Suppressor macrophage treated with lipopolysaccharide for 1 hour (primary cell): ENCODE measurements at places on chromosomes 7 and 10.

- no peak for DNase-seq
These were observed 37.9 kb downstream of the SYPL1 start for GRCh38 chr7:106074257-106074656.

GRCh38 chr7:127817466-127817865, 165.5 kb downstream of the SND1 start:
- no peak for DNase-seq

DNA sequence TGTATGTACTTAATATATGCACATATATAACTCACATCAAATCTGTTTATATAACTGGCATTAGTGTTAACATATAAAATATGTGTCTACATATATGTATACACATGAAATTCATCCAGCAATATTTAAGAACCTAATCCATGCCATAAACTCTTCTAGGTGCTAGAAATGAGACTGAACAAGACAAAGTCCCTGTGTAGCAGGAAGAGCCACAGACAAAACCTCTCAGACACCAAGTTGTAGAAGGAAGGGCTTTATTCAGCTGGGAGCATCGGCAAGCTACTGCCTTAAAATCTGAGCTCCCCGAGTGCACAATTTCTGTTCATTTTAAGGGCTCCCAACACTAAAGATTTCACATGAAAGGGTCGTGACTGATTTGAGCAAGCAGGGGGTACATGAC, 52.5 kb downstream of the CRPPA start:
- DNase-seq, result no peak

DNA sequence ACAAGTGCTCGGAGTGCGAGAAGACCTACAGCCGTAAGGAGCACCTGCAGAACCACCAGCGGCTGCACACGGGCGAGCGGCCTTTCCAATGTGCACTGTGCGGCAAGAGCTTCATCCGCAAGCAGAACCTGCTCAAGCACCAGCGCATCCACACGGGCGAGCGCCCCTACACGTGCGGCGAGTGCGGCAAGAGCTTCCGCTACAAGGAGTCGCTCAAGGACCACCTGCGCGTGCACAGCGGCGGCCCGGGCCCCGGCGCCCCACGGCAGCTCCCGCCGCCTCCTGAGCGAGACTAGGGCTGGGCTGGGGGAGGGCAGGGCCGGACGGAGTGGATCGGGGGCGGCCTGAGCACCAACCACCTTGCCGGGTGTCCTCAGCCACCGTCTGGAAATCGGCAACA, 15.1 kb upstream of the ZNF212 start:
- DNase-seq, result no peak

GRCh38 chr7:123122916-123123315, 76.9 kb downstream of the SLC13A1 start:
- no peak for DNase-seq

- no peak for DNase-seq
These were observed 1.2 kb downstream of the GET4 start for GRCh38 chr7:877312-878232.

DNA sequence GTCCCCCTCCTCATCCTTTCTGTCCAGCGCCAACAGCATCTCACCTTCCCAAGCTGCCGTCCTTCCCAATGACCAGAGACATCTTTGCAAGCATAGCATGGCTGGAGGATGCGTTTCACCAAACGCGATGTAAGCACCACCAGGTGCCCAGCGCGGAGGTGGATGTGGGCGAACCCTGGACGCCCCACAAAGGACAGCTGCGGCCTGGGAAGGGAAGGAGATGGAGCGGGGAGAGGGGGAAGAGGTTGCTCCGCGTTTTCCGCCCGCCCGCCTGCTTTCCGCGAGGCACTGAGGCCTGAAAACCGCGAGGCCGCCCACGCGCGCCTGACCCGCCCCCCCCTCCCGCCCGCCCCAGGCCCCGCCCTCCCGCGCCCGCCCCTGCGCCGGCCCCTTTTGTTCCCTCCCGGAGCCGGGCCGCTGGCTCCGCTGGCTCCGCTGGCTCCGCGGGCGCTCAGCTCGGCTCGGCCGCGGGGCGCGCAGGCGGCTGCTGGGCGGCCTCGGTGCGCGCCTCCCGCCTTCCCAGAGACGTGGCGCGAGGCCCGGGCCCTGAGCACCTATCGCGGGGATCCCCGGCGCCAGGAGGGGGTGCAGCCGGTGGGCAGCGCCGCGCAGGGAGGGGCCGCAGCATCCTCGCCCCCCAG, at the start of gene CLIP2:
Gene CLIP2, plus strand, starts transcription at position 390 of the 641 bp plus-strand sequence. CDS start 28,140 bp downstream, outside the sequence.
- DNase-seq, result peak; percentile 87

GRCh38 chr7:142488842-142489241, 231.0 kb upstream of the PRSS58 start:
- DNase-seq, result no peak

DNA sequence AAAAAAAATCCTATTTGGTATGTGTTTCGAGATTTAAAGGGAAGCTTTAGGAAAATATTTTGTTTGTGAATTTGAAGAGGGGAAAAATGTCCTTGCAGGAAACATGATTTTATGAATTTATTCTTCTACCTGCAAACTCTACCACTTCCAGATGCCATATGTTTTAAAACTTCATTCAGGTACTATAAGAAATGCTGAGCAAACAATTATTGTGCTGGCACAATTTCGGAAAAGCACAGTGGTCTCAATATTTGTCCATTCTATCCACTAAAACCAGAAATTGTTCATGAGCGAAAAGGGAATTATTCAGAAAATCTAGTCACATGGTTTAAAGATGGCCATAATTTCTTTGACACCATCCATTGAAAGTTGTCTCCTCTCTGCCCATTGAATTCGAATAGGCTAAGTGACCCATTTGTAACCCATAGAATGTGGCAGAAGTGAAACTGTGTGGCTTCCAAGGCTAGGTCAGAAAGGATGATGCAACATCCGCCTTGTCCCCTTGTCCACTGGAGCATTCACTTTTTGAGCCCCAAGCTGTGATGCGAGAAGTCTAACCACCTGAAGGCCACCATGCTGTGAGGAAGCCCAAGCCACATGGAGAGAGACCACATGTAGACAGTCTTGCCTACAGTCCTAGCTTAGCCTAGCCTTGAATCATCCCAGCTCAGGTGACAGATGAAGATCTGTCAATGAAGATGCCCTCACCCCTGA, 189.8 kb upstream of the PRKCQ start:
- peak; percentile 24 for DNase-seq

GRCh38 chr10:30820261-30820991, 190.9 kb upstream of the LYZL2 start:
- DNase-seq, result peak; percentile 30

GRCh38 chr10:120205368-120206018, 251.5 kb upstream of the PLPP4 start:
- DNase-seq, result no peak

DNA sequence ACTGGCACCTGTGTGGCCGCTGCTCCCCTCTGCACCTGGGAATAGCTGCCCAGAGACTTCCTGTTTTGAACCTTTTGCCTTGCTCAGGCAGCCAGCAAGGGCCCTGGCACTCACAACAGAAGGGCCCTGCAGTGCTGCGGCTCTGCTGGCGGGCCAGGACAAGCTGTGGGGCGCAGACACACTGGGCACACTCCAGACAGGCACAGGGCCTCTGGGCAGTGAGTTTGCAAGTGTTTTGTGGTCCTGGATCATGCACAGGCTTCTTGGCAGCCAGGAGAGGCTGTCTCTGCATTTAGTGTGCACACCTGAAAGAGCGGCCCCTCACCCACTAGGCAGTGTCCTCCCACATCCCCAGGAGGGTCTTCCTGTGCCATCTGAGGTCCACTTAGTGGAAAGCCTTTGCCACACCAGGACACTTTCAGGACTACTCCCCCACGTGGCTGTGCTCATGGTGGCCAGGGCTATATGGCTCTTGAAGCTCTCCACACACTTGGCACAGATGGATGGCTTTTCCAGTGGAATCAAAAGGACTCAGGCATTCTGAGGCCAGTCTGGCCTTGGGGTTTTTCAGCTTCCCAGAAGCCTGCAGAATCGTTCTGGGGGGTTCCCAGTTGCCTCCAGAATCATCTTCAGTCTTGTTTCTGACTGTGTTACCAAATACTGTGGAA, 5.0 kb upstream of the ATP6V0E2 start:
- DNase-seq, result no peak

- DNase-seq, result no peak
These were observed 17.6 kb upstream of the VSIR start for GRCh38 chr10:71790749-71791440.

GRCh38 chr10:58714409-58714808, 201.7 kb downstream of the BICC1 start:
- DNase-seq, result no peak

- no peak for DNase-seq
These were observed 27.1 kb downstream of the PCGF5 start for GRCh38 chr10:91247360-91248111.

DNA sequence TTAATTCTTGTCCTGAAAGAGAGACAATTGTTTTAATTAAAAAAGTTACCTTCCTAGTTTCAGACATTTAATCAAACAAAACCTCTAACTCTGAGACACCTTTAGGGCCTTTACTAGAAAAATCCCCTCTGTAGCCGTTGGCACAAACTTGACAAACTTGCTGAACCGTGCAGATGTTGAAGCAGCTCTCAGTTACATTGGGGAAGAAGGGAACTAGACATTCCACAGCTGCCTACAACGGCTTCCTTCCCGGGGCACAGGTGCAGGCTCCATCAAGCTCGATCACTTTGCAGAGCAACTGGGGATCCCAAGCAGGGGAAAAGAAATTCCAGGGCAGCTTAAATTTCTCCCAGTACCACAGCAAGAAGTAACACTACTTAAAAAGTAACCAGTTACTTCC, 141.3 kb downstream of the SKAP2 start:
- DNase-seq, result no peak

DNA sequence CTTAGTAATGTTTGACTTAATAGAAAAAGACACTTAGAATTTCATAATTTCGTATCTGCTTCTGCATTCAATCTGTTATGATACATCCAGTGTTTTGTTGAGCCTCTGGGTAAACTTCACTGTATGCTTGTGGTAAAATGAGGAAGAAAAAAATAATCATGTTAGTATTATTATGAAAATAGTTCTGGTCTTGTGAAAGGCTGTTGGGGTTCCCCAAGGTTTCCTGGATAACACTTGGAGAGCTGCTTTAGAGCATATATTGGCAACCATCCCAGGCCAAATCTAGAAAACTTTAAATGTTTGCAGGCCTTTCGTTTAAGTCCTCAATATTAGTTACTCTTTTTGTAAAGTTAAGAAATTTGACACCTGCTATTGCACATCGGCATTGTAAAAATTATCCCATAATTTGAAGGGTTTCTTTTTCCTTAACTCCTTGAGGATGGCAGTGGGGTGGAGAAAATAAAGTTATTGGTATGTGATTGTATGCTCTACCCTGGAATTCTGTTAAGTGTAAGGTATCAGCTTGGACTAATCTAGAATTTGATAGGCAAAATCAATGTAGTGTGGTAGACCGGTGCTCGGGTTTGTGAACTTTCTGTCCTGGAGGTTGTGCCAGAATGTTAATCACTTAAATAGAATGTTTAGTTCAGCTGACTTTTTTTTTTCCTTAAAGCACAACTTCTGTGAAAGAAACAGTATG, 54.5 kb downstream of the WAC start:
- DNase-seq, result peak; percentile 78

DNA sequence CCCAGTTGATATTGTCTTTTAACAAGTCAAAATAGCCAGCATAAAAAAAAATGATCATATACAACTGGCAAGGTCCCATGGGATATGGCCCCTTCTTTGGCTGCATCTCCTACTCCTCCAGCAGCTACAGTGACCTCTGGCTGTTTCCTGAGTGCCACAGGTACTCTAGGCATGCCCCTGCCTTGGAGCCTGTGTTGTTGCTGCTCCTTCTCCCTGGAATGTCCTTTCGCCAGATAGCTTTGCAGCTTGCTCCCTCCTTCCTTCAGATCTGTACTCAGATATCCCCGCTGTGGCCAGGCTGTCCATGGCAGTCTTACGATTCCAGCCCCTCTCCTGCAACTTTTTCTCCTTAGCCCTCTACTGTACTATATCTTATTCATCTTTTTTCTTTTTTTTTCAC, 23.3 kb downstream of the CNNM2 start:
- DNase-seq, result no peak

DNA sequence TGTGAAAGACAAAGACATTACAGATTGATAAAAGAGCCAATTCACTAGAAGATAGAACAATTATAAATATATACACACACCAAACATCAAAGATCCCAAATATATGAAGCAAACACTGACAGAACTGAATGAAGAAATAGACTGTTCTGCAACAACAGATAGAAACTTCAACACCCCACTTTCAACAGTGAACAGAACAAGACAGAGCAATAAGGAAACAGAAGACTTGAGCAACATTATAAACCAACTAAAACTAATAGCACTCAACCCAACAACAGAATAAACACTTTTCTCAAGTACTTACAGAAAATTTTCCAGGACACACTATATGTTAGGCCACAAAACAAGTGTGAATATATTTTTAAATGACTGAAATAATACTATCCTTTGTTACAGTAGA, 10.9 kb downstream of the CDCA7L start:
- peak; percentile 13 for DNase-seq

DNA sequence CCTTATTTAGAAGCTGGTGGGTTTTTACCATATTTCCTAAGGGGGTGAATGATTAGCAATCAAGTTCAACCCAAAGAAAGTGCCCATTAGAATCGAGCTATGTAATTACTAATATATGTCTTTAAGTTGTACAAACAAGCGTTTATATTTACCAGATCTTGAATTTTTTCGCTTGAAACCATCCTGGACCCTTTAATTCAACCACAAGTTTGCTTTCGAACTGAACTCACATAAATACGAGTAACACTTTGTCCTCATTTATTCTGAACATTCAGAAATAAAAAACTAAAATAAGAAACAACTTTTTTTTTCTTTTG, 1.5 kb downstream of the SRI start:
- DNase-seq, result peak; percentile 80

- DNase-seq, result no peak
These were observed 34.5 kb upstream of the DIP2C start for GRCh38 chr10:723973-724372.

- DNase-seq, result no peak
These were observed 1277.1 kb upstream of the AUTS2 start for GRCh38 chr7:68321076-68321639.

- no peak for DNase-seq
These were observed 32.0 kb downstream of the STK31 start for GRCh38 chr7:23742051-23742450.

GRCh38 chr7:115410434-115410820, 488.5 kb downstream of the MDFIC start:
- DNase-seq, result peak; percentile 54

DNA sequence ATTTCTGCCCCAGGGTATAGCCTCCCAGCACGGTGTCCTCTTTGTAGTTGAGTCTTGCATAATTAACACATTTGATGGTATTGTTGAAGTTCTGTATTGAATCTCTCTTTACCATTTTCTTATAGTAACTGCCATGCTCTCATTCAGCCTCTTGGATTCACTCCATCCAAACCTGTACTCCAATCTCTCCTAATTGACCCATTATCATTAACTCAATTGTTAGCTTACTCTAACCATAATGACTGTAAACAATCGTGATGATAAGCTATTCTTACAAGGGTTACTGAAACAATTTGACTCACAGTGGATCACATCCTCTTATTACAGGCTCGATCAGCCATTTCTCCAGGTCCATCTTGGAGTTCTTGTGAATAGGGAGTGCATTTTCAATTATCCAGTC, 191.9 kb upstream of the AGK start:
- no peak for DNase-seq
